ENCODE measurements at places on chromosomes 16 and 17.

- no peak for DNase-seq
Measured at GRCh38 chr16:2856061-2856670, 1.8 kb downstream of the PRSS22 start.

DNA sequence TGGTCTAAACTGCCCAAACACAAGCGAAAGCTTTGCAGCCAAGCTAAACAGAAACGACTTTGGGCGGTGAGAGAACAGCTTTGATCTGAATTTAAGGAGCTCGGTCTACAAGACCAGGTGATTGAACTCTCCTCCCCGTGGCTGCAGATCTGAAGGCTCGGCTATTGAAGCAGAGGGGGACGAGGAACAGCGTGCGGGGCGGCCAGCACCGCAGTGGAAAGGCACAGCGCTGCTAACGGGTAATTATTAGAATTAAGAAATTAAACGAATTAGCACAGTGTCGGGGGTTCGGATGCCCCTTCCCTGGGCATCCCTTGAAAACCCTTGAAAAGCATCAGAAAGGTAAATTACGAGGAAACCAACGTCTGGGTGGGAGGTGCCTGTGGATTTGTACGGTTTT is 431 bp downstream of the TEKT3 start:
- no peak for DNase-seq

DNA sequence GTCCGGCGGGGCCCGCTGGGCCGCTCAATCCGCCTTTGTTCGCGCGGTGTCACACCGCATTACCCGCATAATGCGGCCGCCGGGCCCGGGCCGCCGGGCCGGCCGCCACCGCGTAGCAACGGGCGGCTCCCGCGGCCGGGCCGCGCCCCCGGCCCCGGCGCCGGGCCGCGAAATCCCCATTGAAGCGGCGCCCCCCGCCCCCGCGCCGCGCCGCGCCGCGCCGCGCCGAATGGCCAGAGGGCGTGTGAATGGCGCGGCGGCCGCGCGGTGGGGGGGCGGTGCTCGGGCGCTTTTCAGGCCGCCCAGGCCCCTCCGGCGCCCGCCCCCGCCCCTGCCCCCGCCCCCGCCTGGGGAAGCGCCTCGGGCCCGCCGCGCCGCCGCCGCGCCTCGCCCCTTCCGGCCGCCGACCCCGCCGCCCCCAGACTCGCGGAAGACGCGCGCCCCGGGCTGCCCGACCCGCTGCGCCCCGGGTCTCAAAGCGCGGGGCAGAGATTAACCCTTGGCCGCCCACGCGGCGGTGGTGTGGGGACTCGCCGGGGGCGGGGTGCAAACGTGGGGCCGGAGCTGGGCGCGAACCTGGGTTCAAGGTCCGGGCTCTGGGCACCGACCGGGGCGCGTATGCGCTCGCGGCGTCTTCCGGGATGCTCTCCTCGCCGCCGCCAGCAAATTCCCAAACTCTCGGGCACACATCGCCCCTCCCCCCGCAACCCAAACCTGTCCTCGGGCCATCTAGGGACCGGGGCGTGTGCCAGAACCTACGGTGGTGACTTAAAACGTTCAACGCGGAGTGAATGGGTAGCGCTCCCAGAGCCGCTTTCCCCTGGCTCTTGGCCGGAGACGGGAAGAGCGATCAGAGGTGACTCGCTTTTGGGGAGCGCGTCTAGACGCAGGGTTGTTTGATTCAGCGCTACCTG is 46.7 kb downstream of the WNT3 start:
- no peak for DNase-seq

DNA sequence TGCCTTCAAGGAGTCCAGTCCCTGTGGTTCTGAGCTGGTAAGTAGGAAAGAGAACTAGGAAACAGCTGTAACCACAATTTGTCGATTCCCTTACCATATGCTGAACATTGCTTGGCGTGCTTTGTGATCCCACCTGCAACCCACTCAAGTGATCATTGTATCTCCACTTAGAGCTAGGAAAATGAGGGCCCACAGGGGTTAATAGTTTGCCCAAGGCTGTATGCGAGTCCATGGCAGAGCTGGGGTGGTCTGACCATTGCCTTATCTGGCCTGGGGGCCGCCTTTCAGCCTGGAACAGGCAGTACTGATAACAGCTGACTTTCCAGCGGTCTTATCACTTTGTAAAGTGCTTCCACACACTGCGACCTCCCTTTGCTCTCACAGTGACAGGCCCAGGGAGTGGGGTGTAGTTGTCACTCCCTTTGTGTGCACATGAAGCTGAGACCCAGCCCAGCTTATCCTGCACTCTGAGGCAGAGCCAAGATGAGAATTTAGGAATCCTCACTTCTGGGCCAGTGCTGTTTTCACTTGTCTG is 9.8 kb downstream of the MYL4 start:
- no peak for DNase-seq

DNA sequence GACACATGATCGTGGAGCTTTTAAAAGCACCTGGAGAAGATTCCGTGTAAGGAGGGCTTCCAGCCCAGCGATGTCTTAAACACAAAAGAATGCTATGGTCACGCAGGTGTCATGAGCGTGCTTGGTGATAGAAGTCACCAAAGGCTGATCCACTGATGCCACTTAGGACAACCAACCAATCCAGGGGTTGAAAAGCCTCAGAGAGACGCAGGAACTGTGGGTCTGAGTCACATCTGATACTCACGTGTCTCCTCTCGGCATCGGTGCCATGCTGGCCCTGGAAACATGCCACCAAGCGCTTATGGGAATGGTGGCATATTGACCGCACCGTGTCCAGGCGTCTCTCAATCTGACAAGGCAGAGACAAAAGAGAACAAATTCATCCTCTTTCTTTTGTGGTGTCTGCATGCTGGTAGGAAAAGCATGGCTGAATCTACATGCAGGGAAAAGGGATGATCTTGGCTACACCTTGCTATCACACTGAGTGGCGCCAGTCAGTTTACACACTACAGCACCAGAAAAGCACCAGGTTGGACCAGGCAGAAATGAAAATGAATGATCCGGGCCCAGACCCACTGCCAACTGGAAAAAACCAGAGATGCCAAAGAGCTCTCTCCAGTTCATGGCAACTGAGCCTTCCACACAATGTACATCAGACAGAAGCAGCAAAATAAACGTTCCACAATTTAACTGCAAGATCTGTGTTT is 38.0 kb downstream of the ARHGAP17 start:
- no peak for DNase-seq

GRCh38 chr16:24635900-24636610 is 93.4 kb upstream of the TNRC6A start:
- peak; percentile 59 for DNase-seq

GRCh38 chr17:29504711-29505110 is 62.1 kb downstream of the ABHD15 start:
- DNase-seq, result no peak

- no peak for DNase-seq
Measured at GRCh38 chr17:1053661-1054360, 56.9 kb downstream of the TIMM22 start.

DNA sequence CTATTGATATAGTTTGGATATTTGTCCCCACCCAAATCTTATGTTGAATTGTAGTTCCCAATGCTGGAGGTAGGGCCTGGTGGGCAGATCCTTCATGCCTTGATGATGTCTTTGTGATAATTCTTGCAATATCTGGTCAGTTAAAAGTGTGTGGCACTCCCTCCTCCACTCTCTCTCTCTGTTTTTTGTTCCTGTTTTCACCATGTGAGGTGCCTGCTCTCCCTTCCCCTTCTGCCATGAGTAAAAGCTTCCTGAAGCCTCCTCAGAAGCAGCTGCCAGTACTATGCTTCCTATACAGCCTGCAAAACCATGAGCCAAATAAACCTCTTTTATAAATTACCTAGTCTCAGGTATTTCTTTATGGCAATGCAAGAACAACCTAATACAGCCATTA is 47.3 kb downstream of the TOM1L2 start:
- no peak for DNase-seq

GRCh38 chr17:75588596-75589011 is 1.0 kb downstream of the MYO15B start:
- peak; percentile 17 for DNase-seq

Data from pons (tissue), 1 donor.